ENCODE measurements at places on chromosomes 13 and 19.

GRCh38 chr19:30930941-30931706 lies 418.1 kb downstream of the TSHZ3 start:
- DNase-seq = no peak

DNA sequence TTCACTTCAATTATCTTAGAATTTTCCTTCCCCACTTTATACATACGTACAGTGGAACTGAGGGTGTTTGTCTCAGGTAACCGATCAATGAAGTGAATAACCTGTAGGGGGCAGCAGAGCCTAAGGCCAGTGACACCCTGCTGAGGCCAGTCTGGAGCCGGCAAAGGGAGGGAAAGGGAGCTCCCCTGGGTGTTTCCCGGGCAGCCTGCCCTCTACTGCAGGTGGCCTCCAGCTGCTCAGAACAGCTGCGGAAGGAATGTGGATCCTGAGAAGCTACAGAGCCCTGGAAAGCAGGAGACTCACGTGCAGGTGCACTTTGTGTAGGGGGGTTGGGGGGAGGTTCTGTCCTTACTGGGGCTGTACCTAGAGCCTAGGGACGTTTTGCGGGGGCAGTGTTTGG lies 832 bp upstream of the ZNF491 start:
- peak; percentile 46 for DNase-seq

GRCh38 chr19:10920781-10921180 lies 7.7 kb downstream of the YIPF2 start:
- DNase-seq = no peak

- DNase-seq = no peak
Measured at GRCh38 chr13:25375727-25376358, 4.1 kb downstream of the ATP8A2 start.

GRCh38 chr13:22176968-22177520 lies 506.2 kb downstream of the FGF9 start:
- DNase-seq = no peak

- no peak for DNase-seq
Measured at GRCh38 chr19:48826606-48827020, 9.7 kb downstream of the HSD17B14 start.

GRCh38 chr19:50415661-50416033 lies 3.1 kb upstream of the SPIB start:
- DNase-seq = no peak

- DNase-seq = no peak
Measured at GRCh38 chr19:10139952-10140351, 20.3 kb upstream of the EIF3G start.

DNA sequence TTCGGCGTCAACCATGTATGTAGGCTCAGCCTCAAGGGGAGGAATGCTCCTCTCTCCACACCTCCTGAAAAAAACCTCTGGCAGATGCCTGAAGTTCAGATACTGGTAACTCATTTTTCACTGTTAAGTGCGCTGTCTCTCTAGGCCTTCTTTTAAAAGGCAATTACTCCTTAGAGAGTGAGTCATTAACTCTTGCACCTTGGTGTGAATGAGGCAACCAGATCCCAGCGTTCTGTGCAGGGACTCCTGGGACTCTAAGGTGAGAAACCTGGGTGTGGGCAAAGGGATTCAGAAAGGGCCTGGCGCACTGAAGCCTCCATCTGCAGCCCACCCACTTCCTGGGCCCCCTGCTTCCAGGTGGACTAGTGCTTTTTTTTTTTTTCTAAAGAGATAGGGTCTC lies 71.7 kb downstream of the SIAH3 start:
- DNase-seq = no peak

DNA sequence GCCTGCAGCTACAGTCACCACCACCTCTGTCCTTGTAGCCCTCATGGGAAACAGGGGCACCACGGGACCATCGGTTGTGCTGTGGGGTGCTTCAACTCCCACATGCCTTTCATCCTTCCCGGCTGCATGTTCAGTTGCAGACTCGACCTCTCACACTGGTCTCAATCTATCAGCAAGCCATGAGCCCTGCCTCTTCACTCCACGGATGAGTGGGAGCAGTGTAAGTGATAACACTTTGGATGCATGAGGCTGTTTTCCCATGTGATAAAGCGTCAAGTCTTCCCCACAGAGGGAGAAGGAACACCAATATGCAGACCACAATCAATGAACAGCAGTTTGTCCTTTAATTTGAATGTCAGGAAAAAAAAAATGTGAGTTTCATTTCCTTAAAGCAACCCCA lies 12.2 kb downstream of the SERP2 start:
- DNase-seq = no peak

- DNase-seq = no peak
Measured at GRCh38 chr13:31967155-31967554, 64.4 kb upstream of the FRY start.

GRCh38 chr19:35223084-35223790 lies 5.3 kb downstream of the FAM187B start:
- no peak for DNase-seq

GRCh38 chr19:53898636-53899341 lies 10.3 kb upstream of the CACNG7 start:
- DNase-seq = no peak

DNA sequence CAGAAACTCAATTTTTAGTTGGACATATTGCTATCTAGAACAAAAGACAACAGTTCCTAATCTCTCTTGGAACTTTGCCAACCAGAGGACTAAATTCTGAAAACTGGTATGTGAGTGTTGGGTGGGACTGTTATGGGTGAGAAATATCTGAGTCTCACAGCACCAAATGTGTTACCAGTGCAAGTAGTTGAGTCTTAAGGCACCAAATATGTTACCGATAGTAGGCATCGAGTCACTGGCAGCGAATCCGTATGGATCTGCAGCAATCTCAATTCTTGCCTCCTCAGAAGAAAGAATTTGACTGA lies 575.2 kb downstream of the DACH1 start:
- no peak for DNase-seq

DNA sequence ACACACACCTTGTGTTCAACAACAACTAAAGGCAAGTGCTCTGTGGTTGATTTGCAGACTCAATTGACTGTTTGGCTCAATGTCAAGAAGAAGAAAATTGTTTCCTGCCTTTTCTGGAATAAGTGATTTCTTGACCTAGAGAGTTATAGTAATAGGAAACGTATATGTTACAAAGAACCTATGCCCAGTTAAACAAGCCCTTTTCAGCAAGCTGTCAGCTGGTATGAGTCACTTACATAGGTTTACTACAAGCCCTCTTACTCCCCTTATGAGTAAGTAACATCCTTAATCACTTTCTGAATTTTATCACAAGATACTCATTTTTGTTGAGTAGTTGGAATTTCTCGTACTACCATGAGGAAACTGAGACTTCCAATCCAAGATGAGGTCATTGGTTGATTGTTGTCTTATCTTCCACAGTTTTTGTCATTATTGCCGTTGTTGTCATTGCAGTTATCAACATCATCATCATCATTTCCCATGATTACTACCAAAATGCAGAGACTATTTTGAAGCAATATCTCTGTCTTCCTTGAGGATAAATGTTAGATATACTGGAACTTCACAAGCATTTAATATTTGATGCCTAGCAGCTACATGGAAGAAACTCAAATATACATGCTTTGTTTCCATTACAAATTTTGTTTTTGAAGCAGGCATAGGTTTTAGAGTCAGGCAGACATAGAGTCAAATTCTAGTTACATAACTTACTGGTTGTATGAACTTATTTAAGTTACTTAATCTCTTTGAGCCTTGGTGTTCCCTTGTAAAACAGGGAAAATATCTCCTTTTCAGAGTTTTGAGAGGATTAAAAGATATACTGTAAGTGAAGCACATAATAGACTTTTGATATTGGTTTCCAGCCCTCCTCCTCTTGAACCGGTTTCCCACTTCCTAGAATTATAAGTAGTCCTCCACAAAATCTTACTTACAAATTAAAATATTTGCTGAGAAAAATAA lies 106.0 kb downstream of the RAP2A start:
- DNase-seq = no peak

- DNase-seq = peak; percentile 72
Measured at GRCh38 chr19:29694669-29695627, 20.1 kb downstream of the C19orf12 start.

DNA sequence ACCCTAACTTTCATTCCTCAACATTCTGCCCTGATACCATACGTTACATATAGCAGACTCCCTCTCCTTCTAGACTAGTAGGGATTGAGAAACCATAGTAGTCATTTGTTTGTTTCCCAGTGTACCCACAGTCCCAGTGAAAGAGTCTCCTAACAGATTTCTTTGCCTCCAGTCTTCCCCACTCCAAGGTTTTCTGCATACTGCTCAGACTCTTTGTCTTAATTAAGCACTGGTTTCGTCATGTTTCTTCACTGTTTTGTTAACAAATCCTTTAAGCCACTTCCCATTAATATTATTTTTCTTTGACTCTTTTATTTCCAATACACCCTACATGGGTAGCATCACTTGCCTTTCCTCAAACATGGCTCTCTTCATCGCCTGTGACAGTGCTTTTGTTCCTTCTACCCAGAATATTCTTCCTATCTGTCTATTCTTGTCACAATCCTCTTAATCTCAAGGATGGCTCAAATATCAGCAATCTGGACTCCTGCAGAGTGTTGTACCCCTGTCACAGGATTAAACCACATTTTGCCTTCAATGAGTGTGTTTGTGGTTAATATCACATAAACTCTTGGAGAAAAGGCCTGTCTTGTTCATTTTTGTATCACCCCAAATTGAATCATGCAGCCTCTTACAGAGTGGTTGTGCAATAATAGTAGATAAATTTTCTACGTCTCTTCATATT lies 92.7 kb upstream of the KLF12 start:
- no peak for DNase-seq

GRCh38 chr13:75357576-75358289 lies 124.2 kb downstream of the TBC1D4 start:
- DNase-seq = peak; percentile 3

DNA sequence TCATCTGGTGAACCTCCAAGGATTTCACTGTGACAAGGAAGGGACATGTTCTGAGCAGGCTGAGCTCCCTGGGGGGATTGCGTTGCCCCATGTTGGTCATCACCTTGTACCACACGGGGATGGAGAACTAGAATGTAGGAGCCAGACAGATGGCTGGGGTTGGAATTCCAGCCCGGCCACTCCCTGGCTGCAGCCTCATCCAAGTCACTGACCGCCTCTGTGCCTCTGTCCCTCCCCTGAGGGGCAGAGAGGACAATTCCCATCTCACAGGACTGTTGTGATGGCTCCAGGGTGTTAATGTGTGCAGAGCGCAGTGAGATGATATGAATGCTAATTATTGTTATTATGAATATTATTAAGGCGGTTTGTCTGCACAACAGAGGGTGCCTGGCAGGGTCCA lies 24.1 kb downstream of the ADGRL1 start:
- DNase-seq = no peak

GRCh38 chr13:52894413-52894812 lies 46.0 kb upstream of the PCDH8 start:
- DNase-seq = no peak

- no peak for DNase-seq
Measured at GRCh38 chr19:3543150-3544057, 4.4 kb downstream of the TEKTIP1 start.

GRCh38 chr13:45951724-45952123 lies 100.2 kb upstream of the SIAH3 start:
- DNase-seq = no peak

GRCh38 chr13:48334534-48335127 lies 31.1 kb downstream of the RB1 start:
- DNase-seq = no peak

GRCh38 chr13:112750570-112750969 lies 60.7 kb downstream of the ATP11A start:
- DNase-seq = no peak

- DNase-seq = no peak
Measured at GRCh38 chr19:49871349-49871985, 4.1 kb upstream of the PNKP start.

- DNase-seq = no peak
Measured at GRCh38 chr13:35016362-35017112, 74.5 kb downstream of the NBEA start.

GRCh38 chr13:57740719-57741118 lies 109.2 kb downstream of the PCDH17 start:
- no peak for DNase-seq

DNA sequence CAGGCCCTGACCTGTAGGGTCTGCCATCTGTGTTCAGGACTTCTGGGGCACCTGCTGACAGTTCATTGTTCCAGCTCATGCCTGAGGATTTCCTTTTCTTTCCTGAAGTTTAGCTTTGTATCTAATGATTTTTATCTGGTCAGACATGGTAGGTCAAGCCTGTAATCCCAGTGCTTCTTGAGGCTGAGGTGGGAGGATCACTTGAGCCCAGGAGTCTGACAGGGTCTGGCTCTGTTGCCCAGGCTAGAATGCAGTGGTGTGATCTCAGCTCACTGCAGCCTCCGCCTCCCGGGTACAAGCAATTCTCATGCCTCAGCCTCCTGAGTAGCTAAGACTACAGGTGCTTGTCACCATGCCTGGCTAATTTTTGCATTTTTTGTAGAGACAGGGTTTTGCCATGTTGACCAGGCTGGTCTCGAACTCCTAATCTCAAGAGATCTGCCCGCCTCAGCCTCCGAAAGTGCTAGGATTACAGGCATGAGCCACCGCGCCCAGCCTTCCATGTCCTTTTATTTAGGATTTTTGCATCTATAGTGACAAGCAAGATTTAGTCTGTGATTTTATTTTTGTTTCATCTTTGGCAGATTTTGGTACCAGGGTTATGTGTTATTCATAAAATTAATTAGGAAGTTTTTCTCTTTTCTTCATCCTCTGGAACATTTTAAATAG lies 33.2 kb downstream of the CHST8 start:
- no peak for DNase-seq

GRCh38 chr13:59111751-59112171 lies 1052.0 kb downstream of the DIAPH3 start:
- no peak for DNase-seq

DNA sequence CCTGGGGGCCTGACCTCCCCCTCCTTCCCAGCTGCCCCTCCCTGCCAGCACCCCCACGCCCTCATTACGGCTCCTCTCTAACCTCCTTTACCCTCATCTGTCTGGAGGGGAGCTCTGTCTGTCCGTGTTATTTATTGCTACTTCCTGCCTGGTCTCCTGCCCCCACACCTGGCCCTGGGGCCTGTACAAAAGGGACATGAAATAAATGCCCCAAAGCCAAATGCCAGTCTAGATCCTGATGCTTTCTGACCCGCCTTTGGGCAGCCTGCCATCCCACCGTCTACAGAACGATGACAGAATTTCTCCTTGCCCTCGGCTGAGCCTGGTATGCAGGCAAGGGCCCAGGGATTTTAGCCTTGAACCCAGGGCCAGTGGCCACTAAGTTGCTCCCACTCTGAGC lies 15.4 kb upstream of the CD22 start:
- no peak for DNase-seq

- DNase-seq = no peak
Measured at GRCh38 chr13:28620011-28620830, 38.7 kb upstream of the POMP start.

GRCh38 chr13:59706101-59706976 lies 457.4 kb downstream of the DIAPH3 start:
- no peak for DNase-seq

GRCh38 chr19:5987077-5987818 lies 9.3 kb upstream of the RANBP3 start:
- peak; percentile 43 for DNase-seq

- DNase-seq = no peak
Measured at GRCh38 chr13:80448725-80449124, 107.8 kb upstream of the SPRY2 start.

GRCh38 chr13:37479916-37480315 lies 118.7 kb downstream of the POSTN start:
- no peak for DNase-seq

- DNase-seq = no peak
Measured at GRCh38 chr13:98157188-98157587, 14.3 kb downstream of the FARP1 start.

Data from stimulated activated CD8-positive, alpha-beta memory T cell treated with anti-CD3 and anti-CD28 coated beads, Interleukin-7, amount 100 ng/mL, for 1 hour (primary cell).